ENCODE measurements at places on chromosomes 5 and 9.

GRCh38 chr5:21391506-21391905 is 1403.5 kb upstream of the CDH18 start:
- DNase-seq = no peak

DNA sequence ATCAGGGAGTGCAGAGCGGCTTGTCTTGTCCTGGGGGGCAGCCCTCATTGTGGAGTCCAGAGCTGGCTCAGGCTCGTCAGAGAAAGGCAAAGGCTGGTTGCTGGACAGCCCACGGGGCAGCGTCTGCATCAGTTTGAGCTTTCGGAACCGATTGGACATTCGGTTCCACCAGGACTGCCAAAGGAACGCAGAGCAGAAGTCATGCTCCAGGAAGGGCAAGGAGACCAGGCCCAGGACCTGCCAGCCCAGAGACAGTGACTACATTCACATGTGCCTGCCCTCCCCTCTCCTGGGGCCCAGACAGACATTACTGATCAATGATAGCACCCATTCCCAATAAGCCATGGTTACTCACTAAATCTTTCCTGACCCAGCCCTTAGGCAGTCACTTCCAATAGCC is 18.1 kb downstream of the ANKS6 start:
- DNase-seq = no peak

- DNase-seq = peak; percentile 5
Observed at GRCh38 chr9:82797534-82797933, 265.4 kb downstream of the RASEF start.

GRCh38 chr5:141383345-141383744 is 803 bp downstream of the PCDHGA7 start:
- DNase-seq = no peak

DNA sequence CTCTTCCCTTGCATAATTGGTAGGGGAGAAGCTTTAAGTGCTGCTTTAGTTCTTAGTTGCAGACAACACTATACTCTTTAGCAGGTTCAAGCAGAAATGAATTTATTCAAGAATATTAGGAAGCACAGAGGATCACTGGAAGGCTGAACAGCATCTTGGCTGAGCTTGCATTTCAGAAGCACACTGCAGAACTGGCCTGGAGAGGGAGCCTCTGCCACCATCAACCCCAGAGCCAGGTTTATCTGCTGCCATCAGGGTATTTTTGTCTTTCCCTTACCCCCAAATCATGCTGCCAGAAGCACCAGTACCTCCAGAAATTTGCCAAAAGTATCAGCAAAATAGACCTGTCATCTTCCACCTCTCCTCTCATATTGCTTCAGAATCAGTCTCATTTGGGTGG is 440.7 kb downstream of the DMAC1 start:
- peak; percentile 23 for DNase-seq

DNA sequence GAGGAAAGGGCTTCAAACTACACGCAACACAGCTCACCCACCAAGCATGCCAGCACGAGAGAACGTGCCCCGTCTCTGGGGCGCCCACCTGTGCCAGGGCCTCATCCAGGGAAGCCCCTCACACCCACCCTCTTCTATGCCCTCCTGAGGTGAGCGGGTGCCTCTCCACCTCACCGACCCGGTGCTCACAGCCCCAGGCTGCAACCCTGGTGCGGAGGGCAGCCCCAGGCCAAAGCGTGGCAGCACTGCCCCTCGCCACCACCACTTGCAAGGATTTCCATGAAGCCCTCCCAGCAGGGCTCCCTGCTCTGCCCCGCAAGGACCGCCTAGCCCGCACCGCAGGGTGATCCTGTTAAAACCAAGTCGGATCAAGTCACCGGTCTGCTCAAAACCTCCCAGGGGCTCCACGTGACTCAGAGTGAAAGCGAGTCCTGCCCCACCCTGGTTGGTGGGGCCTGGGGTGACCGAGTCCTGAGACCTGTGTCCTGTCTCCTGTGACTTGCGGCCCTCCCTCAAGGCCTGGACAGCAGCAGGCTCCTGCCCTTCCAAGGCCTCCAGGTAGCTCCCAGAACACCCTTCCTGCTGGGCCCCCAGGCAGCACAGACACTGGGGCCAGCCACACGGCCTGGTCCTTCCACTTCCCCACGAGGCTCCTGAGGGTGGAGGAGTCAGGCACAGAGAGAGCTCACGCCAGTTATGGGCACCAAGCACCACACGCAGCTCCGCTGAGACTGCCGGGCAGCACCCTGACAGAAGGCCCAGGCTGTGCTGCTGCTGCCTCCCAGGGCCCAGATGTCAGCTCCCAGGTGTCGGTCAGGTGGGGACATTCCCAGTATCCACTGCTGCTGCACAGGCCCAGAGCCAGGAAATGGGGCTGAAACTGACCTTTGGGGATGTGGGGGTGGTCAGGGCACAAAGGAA is 12.7 kb downstream of the BRD3 start:
- DNase-seq = no peak

DNA sequence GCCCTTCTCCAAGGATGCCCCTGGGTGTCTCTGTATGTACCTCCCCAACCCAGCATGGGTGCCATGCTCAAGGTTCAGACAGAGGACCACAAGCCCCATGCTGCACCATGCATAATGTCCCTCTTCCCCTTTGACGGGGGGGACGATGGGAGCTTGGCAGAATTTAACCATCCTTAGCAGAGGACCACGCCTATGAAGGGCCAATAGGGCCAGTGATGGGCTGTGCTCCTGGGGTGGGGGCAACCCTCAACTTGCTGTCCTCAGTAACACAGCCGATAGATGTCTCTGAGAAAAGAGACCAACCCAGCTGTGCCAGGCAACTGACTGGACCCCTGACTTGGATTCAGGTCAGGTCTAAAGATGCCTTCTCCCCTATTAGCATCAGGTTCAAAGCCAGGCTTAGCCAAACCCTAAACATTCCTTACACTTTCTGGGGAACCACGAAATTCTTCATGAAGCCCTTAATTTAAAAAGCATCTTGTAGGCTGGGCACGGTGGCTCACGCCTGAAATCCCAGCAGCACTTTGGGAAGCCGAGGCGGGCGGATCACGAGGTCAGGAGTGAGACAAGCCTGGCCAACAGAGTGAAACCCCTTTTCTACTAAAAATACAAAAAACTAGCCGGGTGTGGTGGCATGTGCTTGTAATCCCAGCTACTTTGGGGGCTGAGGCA is 20.7 kb upstream of the JADE2 start:
- no peak for DNase-seq

- DNase-seq = no peak
Observed at GRCh38 chr5:32538031-32538547, 47.3 kb upstream of the SUB1 start.

DNA sequence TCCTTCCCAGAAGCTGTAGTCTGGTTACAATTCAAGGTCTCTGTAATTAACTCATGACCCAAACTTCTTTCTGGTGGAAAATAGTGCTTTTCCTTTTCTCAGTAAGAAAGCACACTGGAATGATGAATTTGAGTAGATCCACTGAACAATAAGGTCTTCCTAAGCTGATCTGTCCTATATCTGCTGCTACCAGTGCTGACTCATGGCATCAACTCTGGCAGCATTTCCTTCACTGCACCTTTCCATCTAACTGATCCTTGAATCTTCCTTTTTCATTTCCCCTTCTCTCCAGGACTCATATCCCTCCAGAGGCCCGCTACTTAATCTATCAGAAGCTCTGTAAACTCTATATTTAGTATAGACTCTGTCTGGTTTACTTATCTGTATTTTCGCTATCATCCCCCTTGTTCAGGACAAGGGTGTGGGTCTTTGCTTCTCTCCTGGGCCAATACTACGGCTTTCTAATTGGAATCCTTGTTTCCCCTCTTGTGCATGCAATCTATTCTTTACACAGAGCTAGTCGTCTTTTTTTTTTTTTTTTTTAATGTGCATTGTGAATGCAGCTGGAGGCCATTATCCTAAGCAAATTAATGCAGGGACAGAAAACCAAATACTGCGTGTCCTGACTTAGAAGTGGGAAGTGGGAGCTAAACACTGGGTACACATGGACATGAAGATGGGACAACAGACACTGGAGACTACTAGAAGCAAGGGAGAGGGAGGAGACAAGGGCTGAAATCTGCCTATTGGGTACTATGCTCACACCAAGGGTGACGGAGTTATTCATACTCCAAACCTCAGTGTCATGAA is 192.2 kb upstream of the RPS23 start:
- DNase-seq = no peak

GRCh38 chr5:150729859-150730258 is 29.0 kb downstream of the DCTN4 start:
- DNase-seq = no peak

GRCh38 chr5:116953251-116953930 is 378.8 kb upstream of the SEMA6A start:
- DNase-seq = no peak

GRCh38 chr5:112974901-112975300 is 1.7 kb upstream of the DCP2 start:
- no peak for DNase-seq

GRCh38 chr5:2300861-2301574 is 418.3 kb upstream of the IRX4 start:
- DNase-seq = no peak

DNA sequence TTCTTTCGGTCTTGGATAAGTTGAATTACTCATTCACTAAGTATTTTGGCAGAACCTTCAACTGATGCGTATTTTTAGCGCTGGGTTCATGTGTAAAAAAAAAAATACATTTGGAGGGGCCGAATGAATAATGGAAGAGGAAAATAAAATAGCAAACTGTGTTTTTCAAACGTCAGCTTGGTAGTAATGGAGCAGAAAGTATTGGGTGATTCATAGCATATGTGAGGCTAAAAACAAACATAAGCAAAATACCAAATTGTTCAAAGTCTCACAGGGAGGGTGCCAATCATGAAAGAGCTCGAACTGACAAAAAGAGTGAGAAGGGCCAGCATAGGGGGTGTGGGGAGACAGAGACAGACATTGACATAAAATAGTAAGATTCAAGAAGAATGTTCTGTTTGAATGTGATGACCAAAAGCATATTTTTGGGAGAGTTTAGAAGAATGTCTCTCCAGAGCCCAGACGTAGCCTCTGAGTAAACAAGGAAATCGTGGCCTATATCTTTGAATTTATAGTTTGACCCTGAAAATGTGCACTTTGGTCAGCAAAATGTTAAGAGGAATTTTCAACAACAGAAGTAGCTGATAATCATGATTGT is 174.9 kb upstream of the HMHB1 start:
- DNase-seq = no peak

GRCh38 chr5:78792345-78793055 is 143.9 kb upstream of the LHFPL2 start:
- no peak for DNase-seq

DNA sequence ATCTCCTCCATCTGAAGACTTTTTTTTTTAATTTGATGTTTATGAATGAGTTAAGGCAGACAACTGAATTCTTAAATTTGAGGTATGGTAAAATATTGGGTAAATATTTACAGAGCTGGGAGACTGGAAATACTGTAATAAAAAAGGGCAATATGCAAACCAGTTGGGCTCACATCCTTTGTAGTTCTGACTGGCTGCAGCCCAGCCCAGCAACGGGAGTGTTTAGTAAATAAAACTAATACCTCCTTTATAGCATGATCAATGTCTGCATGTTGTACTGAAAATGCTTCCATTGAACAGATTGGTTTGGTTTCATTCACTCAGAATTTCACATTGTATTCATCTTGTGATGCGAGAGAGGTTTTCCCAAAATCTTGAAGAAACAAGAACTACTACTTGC is 365.0 kb downstream of the DMRT2 start:
- DNase-seq = no peak

- no peak for DNase-seq
Observed at GRCh38 chr9:109249615-109250014, 71.2 kb downstream of the EPB41L4B start.

DNA sequence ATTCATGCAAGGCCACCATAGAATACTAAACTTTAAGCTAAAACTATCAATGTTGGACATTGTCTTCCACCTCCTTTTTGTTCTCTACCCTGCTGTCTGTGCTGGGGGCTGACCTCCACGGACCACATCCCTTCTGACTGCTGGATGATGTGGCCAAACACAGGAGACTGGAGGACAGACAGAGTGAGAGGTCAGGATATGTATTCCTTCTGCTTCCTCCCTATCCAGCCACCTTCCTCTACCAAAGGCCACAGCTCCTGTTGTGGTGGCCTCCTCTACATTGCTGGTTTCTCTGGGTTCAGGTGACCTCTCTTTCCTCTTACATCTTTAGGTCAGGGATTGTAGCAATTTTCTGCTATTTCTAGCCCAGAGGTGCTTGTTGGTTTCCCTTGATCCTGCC is 148.1 kb downstream of the ACTBL2 start:
- no peak for DNase-seq

DNA sequence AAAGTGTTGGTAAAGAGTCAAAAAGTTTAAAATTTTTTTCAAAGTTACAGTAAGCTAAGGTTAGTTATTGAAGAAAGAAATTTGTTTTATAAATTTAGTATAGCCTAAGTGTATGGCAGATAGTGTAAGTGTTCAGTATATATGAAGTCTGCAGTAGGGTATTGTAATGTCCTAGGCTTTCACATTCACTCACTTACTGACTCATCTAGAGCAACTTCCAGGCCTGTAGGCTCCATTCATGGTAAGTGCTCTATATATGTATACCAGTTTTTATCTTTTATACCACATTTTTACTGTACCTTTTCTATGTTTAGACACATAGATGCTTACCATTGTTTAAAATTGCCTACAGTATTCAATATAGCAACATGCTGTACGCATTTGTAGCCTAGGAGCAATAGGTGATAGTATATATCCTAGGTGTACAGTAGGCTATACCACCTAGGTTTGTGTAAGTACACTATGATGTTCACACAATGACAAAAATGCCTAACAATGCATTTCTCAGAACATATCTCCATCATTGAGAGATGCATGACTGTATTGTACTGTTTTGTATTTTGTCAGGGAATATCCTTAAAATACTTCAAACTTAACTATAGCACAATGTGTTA is 38.5 kb downstream of the CYSTM1 start:
- no peak for DNase-seq

- no peak for DNase-seq
Observed at GRCh38 chr9:131020388-131020787, 11.4 kb downstream of the LAMC3 start.

DNA sequence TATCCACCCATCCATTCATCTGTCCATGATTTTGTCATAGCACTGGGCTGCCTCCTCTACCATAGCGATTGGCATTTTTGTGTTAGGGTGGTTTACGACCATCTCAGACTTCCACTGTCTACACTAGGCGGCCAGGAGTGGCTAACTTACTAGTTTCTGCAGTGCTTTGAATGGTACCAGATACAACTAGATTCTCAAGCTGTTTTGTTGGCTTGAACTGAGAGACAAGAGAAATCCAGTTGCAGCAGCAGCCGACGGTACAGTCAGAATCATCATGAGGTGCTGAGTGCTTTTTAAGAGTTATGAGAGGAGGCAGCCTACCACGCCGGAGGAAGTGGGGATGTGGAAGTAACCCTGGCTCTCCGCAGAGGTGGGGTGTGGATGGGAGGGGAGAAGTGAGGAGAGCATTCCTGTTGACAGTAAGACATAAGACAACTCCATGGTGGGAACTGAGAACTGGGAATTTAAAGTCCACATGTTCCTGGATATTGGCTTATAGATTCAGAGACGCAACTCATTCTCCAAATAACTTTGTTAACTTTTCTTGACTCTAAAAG is 27.9 kb downstream of the COL5A1 start:
- DNase-seq = no peak

GRCh38 chr5:116176121-116176520 is 91.3 kb downstream of the COMMD10 start:
- DNase-seq = no peak

All from NCI-H146 (cell line).